Stimulated activated CD4-positive, alpha-beta T cell treated with anti-CD3 and anti-CD28 coated beads, TNF-alpha, amount 100 ng/mL, for 4 hours (primary cell): ENCODE measurements at places on chromosomes 16 and 17.

DNA sequence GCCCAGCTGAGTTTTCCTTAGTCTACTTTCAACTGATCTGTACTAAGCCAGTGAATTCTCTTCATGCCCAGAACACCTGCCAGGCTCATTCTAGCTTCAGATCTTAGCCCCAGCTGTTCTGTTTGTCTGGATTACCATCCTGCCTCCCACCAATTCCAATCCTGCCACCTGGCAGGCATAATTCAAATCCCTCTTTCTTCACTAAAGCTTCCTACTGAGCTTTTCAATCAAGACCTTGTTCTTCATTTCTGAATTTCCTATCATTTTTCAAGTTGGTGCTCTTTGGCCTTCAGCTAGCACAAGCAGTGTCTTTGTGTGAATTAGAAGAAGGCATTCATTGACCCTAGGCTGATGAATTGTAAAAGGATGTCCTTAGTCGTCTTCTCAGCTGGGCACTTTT is 357.6 kb downstream of the UTP18 start:
- DNase-seq, result no peak

GRCh38 chr16:12120217-12120981 is 143.9 kb downstream of the SNX29 start:
- DNase-seq, result no peak

- no peak for DNase-seq
These were observed 369.8 kb downstream of the CPPED1 start for GRCh38 chr16:12433691-12434390.

DNA sequence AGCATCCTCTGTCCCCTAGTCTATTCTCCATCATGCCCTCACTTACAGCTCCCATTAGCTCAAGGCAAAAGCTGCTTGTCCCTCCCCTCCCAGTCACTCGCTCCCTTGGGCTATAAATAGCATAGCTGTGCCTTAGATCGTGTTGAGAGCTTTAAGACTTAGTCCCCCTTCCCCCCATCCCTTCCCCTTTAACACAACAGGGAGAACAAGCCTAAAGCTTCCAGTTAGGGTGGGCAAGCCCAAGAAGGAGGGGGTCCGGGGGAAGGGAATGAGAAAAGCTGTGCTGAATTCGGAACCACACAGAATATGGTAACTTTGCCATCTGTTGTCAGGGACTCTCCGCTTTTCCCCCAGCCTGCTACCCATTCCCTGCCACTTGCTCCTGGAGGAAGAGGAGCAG is 4.9 kb upstream of the HIGD1B start:
- DNase-seq, result no peak

DNA sequence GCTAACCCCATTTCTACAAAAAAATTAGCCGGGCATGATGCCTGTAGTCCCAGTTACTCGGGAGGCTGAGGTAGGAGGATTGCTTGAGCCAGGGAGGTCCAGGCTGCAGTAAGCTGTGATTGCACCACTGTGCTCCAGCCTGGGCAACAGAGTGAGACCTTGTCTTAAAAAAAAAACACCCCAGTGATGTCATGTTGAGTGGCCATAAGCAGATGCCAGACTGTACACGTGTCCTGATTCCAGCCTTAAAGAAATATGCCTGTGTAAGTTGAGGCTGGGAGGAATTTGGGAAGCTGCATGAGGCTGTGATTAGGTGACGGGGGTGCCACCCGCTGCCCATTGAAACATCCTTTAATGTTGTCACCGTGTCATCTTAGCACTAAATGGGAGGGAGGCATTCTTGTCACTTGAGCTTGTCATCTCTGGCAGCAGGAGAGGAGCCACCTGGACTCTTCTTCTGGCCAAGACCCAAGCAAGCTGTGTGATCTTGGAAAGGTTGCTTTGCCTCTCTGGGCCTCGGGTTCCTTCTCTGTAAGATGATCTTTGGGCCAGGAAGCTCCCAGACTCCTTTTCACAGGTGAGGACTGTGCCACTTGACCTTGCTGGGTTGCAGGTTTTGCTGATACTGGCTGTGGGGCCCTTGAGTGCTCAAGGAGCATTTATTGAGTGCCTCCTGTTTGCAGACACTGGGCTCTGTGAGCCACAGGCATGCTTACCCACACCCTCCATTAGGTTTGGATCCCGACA is 98.3 kb upstream of the CIBAR2 start:
- no peak for DNase-seq

GRCh38 chr16:12168074-12169000 is 191.8 kb downstream of the SNX29 start:
- DNase-seq, result no peak

DNA sequence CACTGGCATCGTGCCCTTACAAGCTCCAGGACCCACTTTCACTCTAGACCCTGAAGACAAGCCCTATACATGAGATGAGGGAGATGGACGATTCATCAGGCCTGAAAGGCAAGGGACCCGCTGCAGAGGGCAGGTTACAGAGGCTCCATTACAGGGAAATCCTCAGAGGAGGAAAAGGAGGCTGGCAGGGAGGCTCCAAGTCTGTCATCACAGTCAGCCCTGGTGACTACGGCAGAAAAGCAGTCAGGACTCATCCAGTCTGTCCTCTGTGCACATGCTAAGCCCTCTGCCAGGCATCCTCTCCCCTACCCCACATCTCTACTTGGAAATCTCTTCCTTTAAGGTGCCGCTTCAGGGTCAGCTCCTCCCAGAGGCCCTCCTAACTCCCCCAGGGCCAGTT is 197.7 kb upstream of the CDH5 start:
- DNase-seq, result no peak

DNA sequence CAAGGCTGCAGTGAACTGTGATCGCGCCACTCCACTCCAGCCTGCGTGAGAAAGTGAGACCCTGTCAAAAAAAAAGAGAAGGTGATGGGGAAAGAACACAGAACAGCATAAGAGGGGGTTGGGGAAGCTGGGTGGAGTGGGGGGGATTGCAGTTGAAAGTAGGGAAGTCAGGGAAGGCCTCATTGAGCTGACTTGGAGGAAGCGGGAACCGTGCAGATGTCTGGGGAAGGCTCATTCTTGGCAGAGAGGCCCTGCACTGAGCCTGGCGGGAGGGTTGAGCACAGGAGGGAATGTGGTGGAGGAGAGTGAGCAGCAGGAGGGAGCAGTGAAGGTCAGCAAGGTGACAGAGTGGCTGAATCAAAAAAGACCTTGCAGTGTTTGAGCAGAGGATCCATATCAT is 26.9 kb downstream of the IL4R start:
- DNase-seq, result no peak

DNA sequence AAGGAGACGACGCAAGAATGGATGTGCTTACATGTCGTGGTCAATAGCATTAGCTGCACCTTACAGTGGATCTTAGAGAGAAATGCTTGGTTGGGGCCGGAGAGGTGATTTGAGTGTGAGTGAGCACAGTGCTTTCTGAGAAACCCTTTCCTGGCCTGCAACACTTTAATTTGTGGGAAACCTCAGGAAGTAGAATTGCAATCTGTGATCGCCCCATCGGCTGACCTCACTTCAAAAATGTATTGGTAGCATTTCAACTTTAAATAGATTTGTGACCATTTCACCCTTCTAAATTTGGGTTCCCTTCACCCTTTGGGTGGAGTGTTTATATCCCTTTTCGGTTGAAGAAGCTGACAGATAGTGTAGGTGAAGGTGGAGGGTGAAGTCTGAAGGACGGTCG is 13.2 kb downstream of the PRKCB start:
- no peak for DNase-seq

DNA sequence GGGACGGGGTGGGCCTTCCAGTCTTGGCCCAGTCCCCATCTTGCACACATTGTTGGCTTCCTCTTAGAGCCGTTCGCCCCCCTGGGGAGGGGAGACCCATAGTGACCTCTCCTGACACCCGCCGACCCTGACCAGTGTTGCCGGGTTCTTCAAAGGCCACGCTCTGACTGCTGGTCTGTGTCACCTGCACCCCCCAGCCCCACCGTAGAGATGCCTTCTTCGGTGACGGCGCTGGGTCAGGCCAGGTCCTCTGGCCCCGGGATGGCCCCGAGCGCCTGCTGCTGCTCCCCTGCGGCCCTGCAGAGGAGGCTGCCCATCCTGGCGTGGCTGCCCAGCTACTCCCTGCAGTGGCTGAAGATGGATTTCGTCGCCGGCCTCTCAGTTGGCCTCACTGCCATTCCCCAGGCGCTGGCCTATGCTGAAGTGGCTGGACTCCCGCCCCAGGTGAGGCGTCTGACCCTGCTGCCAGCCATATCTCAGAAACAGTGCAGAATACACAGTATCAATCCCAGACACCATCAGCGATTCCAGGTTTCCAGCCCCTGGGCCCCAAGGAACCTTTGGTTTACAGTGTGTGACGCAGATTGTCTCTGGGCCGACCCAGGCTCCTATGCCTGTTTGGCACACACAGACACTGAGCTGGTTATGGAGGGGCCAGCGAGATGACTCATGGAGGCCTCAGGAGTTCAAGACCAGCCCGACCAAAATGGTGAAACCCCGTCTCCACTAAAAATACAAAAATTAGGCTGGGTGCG is 1.3 kb downstream of the SLC26A11 start:
- no peak for DNase-seq

DNA sequence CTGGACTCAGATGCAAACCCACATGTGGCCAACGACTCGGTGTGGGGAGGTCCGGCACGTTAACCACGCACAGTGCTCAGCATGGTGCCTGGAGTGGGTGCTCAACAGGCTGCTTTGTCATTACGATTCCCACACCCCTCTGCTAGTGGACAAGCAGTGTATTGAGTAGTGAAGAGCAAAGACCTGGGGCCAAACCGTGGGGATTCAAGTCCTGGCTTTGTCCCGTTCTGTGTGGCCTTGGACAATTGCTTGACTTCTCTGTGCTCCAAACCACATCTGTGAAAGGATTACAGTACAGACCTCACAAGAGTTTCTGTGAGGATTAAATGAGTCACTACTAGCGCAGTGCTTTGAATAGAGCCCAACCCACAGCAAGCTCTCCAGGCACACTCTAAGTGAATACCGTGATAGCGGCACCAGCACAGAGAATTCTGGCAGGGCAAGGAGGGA is 33.8 kb downstream of the TRPV2 start:
- DNase-seq, result no peak

DNA sequence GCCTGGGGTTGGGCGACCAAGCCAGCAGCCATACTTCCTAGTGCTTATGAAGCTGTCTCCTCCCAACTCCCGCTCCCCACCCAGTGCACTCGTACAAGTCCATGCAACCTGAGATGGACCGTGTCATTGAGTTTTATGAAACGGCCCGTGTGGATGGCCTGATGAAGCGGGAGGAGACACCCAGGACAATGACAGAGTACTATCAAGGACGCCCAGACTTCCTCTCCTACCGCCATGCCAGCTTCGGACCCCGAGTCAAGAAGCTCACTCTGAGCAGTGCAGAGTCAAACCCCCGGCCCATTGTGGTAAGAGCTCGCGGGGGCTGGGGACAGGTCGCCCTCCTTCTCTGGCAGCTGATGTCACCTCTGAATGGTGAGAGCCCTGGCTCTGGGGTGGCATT is 11.0 kb upstream of the KATNB1 start:
- no peak for DNase-seq

- peak; percentile 37 for DNase-seq
These were observed at the start of gene UNC13D for GRCh38 chr17:75843577-75844529. UNC13D (minus strand) TSS chr17:75844404; CDS start chr17:75844337, 67 bp downstream.

DNA sequence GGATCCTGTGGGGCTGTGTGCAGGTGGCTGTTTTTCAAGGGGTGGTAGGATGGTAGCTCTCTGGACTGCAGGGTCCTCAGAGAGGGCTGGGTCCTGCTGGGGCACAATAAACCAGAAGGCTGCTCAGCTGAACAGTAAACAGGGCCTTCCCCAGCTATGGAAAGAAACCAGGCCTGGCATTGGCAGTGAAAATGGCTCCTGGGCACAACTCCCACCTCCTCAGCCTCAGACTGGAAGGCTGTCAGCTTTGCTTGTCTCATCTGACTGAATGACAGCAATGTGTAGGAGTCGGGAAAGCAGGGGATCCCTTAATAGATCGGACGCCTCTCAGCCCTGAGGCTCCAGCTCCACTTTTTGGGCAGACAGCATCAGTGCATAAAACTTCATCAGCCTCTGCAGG is 59.8 kb upstream of the NLRP1 start:
- no peak for DNase-seq
